Prostate gland (tissue), 2 donors: ENCODE measurements at places on chromosomes 11 and 22. TPM values are rescaled to one million over a fixed set of nuclear protein-coding genes. Genes with fewer than 3 reads are reported as not detected.

DNA sequence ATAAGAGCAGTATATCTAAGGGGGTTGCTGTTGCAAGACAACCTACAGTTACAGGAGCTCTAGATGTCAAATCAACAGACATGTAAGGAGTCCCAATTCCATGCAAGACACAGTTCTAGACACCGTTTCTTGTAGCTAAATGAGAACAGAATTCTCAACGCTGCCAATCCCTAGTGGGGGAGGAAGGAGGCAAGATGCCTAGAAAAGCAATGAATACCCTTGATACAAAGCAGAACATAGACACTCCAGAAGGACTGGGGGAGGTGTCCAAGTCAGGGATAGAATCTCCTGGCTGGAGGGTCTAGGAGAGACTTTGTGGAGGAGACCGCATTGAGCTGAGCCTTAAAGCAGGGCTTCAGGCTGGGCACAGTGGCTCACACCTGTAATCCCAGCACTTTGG lies 280.2 kb downstream of the BUD13 start:
- DNase-seq: no peak
- no peaks in the 10 kb centered on the region for H3K36me3 ChIP-seq
- no peaks in the 10 kb centered on the region for H3K27me3 ChIP-seq
- H3K4me3 ChIP-seq: no peak overlapping the region
- H3K27ac ChIP-seq: no peak overlapping the region

DNA sequence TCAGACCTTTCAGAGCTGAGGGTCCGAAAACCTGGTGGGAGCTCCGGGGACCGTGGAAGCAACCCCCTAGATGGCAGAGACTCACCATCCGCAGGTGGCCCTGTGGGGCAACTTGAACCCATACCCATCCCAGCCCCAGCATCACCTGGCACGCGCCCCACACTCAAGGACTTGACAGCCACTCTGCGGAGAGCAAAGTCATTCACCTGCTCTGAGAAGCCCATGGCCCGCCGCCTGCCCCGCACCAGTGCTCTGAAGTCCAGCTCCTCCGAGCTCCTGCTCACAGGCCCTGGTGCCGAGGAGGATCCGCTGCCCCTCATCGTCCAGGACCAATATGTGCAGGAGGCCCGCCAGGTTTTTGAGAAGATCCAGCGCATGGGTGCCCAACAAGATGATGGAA lies 2.0 kb downstream of the ARHGEF17 start:
- peaks cover 6% of the 10 kb centered on the region for H3K4me1 ChIP-seq
- no peaks in the 10 kb centered on the region for H3K36me3 ChIP-seq
- H3K27ac ChIP-seq: peak overlapping the region; percentile 97
- no peaks in the 10 kb centered on the region for H3K27me3 ChIP-seq
- H3K4me3 ChIP-seq: peak overlapping the region; percentile 76
- DNase-seq: no peak

DNA sequence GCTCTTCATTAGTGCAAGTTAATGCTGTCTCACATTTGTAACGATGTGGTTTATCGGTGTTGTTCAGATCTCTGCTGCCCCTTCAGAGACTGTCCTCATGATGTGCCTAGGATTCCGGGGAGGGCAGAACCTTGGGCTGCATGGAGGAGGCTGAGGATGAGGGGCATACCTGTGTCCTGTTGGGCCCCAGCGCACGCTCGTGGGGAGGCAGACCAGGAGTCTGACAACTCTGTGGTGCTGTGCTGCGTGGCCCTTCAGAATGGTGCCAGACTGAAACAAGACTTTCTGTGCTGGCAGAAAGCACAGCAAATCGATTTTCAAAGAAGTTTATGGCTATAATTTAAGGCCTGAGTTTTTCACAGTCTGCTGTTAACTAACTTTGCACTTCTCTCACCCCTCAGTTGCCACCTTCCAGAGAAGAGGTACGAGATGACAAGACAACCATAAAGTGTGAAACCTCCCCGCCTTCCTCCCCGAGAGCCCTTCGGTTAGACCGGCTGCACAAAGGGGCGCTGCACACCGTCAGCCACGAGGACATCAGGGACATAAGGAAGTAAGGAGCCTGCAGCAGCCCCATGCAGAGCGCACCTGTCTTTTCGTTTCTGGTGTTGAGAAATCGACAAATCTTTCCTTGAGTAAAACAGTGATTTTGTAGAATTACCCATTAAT lies 44.3 kb upstream of the CTTN start:
- H3K4me1 ChIP-seq: no peaks in the 10 kb centered on the region
- H3K27me3 ChIP-seq: no peaks in the 10 kb centered on the region
- H3K27ac ChIP-seq: no peak overlapping the region
- DNase-seq: no peak
- peaks cover 10% of the 10 kb centered on the region for H3K36me3 ChIP-seq
- no peak overlapping the region for H3K4me3 ChIP-seq

- DNase-seq: no peak
- no peak overlapping the region for H3K27ac ChIP-seq
- H3K36me3 ChIP-seq: no peaks in the 10 kb centered on the region
- no peak overlapping the region for H3K4me3 ChIP-seq
- no peaks in the 10 kb centered on the region for H3K4me1 ChIP-seq
Measured at GRCh38 chr11:12544986-12545775, 129.0 kb upstream of the TEAD1 start.

OR51B4 gene
- total RNA-seq: not detected

CHADL gene
- total RNA-seq: 8.2 TPM
